NCI-H460 (cell line): ENCODE measurements at places on chromosomes 4 and X. TPM values are rescaled to one million over a fixed set of nuclear protein-coding genes. Genes with fewer than 3 reads are reported as not detected.

Gene CXorf58
- 0.05 and 0.14 TPM in 2 replicates for total RNA-seq

Gene HPGD
- 0.26 and 1.1 TPM in 2 replicates for total RNA-seq

Gene SMR3B
- not detected in 2 replicates for total RNA-seq

GRCh38 chrX:48514126-48514806 lies 5.5 kb downstream of the PORCN start:
- DNase-seq = no peak

DNA sequence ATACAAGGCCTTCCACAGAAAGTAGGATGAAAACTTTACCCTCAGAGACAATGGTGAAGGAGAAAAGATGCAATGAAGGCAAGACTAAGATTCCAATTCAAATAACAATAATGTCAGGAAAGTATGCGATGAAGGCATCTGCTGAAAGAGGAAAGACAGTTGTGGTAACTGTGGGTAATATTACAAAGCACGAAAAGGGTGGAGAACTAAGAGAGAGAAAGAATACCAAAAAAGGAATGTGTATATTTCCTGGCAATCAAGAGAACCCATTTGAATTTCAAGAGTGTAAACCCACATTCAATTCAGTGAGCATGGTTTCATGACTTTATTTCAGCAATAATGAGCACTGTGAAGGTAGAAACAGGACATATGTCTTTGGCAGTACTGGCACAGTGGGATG lies 225.5 kb downstream of the PALLD start:
- DNase-seq = no peak

DNA sequence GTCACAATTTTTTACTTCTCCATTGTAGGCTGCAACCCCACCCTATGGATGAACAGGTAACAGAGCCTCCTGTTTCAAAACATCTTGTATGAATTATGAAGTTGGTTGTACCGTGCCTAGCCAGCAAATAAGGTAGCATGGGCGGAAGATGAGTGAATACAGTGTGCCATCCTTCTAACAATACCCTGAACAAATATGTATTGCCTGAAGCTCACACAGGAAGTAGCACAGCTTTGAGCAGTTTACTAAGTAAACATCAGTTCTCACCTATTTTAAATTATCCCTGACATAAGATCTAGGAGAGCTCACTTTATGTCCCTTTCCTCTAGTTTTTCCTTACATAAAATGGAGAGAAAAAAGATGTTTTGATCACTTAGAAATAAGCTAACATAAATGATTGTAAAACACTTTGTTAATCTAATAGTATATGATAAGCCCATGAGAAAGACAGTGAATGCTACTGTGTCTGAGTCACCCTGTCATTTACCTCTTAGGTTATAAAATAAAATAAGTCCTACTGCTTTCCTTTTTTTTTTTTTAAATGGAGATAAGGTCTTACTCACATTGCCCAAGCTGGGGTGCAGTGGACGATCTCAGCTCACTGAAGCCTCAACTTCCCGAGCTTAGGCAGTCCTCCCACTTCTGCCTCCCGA lies 36.6 kb downstream of the GRSF1 start:
- DNase-seq = no peak

DNA sequence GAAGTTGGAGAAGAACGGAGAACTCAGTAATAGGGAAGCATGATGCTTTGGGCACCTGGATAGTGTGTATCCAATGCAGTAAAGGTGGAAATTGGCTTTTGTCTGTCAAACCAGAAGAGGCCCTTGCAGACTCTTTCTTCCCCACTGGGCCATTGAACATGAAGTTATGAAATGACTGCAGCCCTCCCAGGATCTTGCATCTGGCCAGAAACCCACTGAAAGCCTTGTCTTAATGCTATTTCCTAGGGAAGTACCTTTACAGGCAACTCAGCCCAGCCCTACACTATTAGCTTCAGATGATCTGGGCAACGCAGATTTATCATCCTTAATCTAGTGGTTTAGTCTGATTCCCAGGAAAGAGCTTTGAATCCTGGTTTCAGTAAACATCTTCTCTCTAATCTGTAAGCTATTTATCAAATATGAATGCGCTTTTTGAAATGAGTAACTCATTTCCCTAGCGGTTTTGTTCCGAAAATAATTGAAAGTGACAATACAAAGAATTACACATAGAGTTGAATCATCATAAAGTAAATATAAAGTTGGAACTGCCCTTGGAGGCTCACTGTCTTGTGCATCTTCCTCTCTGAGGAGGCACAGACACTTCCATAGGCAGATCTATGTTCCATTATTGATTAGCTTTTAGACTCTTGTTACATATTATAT lies 464.1 kb downstream of the IDS start:
- no peak for DNase-seq
